Psoas muscle (tissue), 8 donors: ENCODE measurements at places on chromosomes 4 and X. TPM values are rescaled to one million over a fixed set of nuclear protein-coding genes. Genes with fewer than 3 reads are reported as not detected.

DNA sequence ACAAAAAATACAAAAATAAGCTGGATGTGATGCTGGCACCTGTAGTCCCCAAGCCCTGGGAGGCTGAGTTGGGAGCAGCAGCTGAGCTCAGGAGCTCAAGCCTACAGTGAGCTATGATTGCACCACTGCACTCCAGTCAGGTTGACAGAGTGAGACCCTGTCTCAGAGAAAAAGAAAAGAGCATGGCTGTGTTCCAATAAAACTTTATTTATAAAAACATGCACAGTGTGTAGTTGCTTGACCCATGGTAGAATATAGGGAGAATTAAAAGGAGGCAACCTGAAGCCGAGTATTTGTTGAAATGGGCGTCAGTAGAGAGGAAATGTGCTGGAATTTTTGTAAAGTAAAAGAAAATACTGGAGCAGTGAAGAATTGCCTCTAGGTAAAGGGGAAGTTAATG is 27.0 kb downstream of the GYG2 start:
- DNase-seq, result no peak

The RAB41 gene
- total RNA-seq, result not detected

GRCh38 chrX:150196285-150196684 is 166.8 kb upstream of the MAMLD1 start:
- no peak for DNase-seq

- no peak for DNase-seq
These were observed 708 bp downstream of the BCLAF3 start for GRCh38 chrX:19990151-19990555.

- DNase-seq, result no peak
These were observed 1.4 kb downstream of the TCEAL2 start for GRCh38 chrX:102126863-102127262.

The HPSE gene
- 0.46 TPM for total RNA-seq

The UGT2A3 gene
- not detected for total RNA-seq

DNA sequence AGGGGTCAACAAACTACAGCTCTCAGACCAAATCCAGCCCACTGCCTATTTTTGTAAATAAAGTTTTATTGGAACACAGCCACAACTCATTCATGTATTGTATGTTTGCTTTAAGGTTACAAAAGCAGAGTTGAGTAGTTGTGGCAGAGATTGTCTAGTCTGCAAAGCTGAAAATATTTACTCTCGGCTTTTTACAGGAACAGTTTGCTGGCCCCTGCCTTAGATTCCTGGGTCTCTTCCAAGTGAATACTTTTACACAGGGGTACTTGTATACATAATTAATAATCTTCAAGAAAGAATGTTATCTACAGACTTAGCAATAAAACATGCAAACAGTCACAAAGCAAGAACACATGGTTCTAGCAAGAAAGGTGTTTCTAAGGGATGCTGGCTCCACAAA is 154.2 kb downstream of the AMELX start:
- DNase-seq, result no peak
